ENCODE measurements at places on chromosomes 3 and 15.

GRCh38 chr15:76711351-76711827, 193.8 kb downstream of the SCAPER start:
- DNase-seq: no peak

- no peak for DNase-seq
These were observed 91.1 kb upstream of the EOMES start for GRCh38 chr3:27813255-27813654.

- no peak for DNase-seq
These were observed 234.5 kb upstream of the GAP43 start for GRCh38 chr3:115388811-115389210.

- no peak for DNase-seq
These were observed 474.1 kb upstream of the KCNMB2 start for GRCh38 chr3:178062126-178062525.

DNA sequence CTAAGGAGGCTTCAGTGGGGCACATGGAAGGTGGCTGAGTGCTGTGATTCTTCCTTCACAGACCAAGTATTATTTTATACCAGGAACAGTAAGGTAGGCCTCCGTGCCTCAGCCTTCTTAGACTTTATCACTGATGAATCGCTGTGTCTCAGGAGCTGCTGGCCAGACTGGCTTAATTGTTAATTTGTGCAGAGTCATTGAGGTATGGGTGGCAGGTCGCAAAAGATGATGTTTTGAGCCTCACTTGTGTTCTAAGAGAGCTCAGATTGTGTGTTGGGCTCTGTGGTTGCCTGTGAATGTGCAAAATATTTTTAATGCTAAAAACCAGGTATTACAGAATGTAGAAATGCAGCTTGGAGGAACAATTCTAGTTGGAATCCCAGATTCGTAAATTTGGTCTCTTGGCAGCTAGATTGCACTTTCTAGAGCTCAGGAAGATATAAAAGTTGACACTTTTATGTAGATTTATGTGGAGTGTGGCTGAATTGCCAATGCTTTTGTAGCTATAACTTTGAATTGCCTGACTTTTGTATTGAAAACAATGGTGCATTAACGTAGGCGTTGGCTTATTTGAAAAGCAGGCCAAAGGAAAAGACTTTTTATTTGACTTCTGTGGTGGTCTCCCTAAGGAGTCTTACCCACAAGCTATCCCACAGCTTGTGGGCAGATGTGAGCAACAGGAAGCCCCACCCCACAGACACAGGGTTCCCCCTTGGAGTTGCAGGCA, 53.4 kb downstream of the LARS2 start:
- peak; percentile 41 for DNase-seq

DNA sequence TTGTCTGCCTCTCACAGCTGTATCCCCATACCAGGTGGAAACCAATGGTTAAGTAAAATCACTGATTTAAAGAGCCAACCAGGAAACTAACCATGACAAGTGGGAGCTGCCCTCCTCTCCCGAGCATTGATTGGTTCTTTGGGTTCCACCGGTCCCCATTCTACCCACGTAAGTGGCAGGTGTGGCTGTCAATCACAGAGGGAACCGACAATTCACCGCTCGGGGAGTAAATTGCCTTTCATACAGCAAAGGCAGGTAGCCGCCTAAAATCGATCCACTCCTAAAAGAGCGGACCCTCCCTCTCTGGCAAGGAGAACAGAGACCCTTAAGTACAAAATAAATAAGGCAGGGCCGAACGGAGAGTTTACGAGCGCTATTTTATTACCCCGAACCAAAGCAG, 1.2 kb downstream of the ERC2 start:
- DNase-seq: peak; percentile 69

GRCh38 chr3:79724206-79724605, 43.6 kb downstream of the ROBO1 start:
- DNase-seq: no peak

GRCh38 chr3:126126286-126126685, 42.4 kb upstream of the SLC41A3 start:
- no peak for DNase-seq

GRCh38 chr3:79684041-79684440, 83.8 kb downstream of the ROBO1 start:
- no peak for DNase-seq

DNA sequence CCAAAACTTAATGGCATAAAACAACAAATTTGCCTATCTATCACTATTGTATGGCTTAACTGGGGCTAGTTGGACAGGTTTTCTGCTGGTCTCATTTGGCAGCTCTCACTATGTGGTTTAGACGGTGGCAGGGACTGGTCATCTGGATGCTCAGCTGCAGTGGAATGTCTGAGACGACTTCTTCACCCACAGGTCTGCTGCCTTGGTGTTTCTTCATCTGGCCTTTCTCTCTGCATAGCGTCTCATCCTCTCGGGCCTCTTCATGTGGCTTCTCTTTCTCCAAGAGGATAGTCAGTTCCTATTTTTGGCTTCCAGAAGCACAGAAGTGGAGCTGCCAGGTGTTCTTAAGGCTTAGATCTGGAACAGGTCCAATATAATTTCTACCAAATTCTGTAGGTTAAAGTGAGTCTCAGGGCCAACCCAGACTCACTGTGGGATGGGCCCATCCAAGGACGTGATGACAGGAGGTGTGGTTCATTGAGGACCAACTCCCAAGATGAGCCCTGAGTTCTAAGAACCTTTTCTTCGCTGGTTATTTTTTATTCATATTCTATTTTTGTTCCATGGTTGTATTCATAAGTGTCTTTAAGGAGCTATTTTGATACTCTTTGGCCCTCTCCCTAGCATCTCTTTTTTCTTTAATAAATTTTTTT, 18.6 kb downstream of the UBE2Q2 start:
- no peak for DNase-seq

DNA sequence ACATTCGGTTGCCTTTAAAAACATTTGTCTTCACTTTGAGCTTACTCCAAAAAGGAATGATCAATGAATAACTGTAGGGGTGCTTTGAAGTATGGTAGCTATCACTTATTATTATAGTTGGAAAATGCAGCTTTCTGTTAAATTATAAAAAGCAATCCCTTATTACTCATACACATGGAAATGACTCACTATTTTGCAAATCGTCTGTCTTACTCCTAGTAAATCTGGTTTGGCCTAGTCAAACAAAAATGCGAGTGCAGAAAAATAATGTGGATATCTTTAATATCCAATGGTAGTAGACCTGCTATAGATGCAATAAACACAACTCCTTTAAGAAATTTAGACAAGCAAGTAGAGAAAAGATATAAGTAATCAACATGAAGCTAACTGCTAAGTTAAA, 112.5 kb downstream of the ZIC1 start:
- DNase-seq: no peak

- DNase-seq: no peak
These were observed 33.5 kb downstream of the ABCC5 start for GRCh38 chr3:183984127-183984740.

DNA sequence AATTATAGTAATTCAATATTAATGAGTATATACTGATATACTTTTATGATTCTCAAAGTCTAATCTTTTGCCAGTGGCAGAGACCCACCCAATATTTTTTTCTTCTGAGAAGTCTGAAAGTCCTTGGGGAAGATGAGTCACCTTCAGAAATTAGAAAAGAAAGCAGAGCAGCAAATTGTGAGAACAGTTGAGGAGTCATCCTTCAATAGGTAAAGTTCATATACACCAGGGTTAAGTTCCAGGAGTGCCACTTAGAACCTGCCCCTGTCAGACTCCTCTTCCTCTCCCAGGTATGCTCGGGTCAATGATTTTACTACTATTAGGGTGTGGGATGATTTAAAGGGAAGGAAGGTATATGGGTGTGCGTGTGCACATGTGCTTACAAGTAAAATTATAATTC, 7.1 kb downstream of the CLRN1 start:
- no peak for DNase-seq

- DNase-seq: no peak
These were observed 43.8 kb downstream of the SPSB4 start for GRCh38 chr3:141094790-141095545.

DNA sequence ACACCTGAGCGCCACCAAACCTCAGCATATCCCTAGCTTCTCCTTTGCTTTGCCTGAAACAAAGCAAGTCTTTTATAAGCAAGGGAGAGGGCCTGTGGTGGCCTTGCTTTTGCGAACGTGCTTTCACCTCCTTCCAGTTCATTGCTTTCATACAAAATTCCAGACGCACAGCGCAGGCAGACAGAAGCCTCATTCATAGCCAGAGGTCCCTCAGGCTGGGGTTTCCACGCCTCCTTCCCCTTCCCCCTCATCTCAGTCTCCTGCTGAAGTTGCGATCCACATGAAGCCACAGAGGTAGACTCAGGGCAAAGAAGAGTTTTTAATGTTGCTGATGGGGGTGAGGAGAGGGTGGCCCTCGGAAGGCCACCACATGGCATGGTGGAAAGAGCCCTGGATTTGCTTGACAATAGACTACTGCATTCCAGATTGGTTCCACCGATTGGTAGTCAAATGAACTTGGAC, 59.4 kb upstream of the FLNB start:
- no peak for DNase-seq
